Esophagus mucosa (tissue), 1 donor: ENCODE measurements at places on chromosomes 4 and X.

- ATAC-seq = no peak
Measured at GRCh38 chr4:187059021-187059420, 335.4 kb upstream of the FAT1 start.

GRCh38 chr4:183200453-183200852 lies 101.4 kb downstream of the WWC2 start:
- peak; percentile 91 for ATAC-seq

- ATAC-seq = no peak
Measured at GRCh38 chr4:53136954-53137353, 228.9 kb downstream of the SCFD2 start.

- ATAC-seq = no peak
Measured at GRCh38 chr4:53480909-53481308, 103.5 kb downstream of the FIP1L1 start.

GRCh38 chrX:132999209-132999608 lies 40.8 kb upstream of the HS6ST2 start:
- no peak for ATAC-seq

DNA sequence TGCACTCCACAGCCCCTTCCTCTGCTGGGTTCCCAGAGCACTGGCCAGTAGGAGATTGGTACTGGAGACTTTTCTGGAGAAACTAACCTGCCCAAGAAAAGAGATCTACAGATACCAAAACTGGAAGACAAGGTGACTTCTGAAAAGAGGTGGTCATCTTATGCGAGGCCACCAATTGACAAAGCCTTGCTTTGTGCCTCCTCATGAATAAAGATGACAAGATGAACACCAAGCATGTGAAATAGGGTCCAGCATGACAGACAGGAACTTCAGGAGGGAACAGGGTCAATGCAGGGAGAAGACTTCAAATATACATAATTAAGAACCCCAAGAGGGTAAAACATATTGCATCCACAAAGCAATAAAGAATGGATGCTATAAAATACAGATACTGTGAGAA lies 137.9 kb downstream of the APBB2 start:
- no peak for ATAC-seq

GRCh38 chrX:10634392-10635161 lies 14.2 kb upstream of the MID1 start:
- ATAC-seq = peak; percentile 83

DNA sequence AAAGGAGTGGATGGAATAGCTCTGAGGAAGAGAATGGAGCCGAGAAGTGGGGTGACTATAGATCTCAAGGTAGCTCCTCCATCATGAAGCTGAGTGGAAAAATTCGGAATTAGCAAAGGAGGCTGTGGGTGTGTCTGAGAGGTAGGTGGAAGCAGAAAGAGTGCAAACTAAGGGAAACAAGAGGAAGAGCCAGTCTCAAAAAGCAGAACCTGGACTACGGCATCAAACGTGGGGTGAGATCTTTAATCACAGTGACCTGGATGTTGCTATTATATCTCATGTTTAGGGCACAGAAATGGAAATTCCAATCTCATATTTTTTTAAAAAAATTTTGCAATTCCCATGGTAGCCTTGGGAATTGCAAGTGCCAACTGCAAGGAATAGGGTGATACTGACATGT lies 162.5 kb upstream of the RASGEF1B start:
- no peak for ATAC-seq

GRCh38 chr4:84099599-84099998 lies 399.5 kb downstream of the NKX6-1 start:
- ATAC-seq = no peak

DNA sequence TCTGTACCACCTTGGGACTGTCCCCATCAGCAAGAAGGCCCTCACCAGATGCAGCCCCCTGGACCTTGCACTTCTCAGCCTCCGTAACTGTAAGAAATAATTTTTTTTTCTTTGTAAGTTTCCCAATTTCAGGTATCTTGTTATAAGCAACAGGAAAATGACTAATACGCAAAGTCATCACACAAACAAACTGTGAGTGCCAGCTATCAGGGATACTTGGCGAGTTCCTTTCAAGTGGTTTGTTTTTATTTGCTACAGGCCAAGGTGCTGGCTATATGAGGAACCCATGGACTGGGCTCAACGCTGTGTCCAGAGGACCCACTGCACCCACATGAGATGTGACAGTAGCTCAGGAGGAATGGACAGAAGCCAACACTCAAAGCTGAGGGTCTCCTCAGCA lies 11.5 kb upstream of the GPM6B start:
- ATAC-seq = peak; percentile 5

GRCh38 chr4:147853706-147854105 lies 121.8 kb downstream of the ARHGAP10 start:
- no peak for ATAC-seq

DNA sequence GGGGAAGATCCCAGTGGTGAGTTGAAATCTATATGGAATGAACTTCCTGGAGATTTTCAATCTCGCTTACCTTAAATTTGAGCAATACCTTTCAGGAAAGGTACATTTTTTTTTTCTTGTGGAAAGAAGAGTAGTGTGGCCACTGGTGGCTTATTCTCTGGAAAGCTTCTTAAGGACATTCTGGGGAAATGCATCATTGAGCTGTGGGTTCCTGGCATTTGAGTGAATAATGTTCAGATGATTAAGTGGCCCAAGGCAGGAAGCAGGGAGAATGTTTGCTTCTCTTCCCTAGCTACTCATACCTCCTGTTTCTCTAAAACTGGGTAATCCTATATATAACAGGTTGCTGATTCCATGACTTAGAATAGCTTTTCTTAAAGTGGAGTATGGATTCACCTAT lies 31.8 kb downstream of the STAG2 start:
- no peak for ATAC-seq

GRCh38 chr4:38072578-38072977 lies 112.4 kb downstream of the PTTG2 start:
- ATAC-seq = no peak

DNA sequence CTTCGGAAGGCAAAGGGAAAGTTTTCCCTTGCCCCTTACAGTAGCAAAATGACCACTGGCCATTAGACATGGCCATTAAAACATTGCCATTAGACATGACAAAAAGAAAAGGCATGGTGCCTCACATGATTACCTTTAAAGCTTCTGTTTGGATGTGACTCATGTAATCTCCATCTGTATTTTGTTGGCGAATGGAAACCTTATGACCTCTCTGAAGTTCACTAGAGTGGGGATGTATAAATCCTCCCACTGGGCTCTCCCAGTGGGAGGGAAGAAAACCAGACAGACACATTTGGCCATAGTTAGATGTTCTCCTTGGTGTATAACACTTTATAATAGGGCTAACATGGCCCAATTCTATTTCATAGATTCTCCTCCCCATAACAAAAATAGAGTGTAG lies 152.6 kb downstream of the MAGEB17 start:
- no peak for ATAC-seq

GRCh38 chr4:1011666-1012033 lies 224 bp downstream of the FGFRL1 start:
- ATAC-seq = no peak

DNA sequence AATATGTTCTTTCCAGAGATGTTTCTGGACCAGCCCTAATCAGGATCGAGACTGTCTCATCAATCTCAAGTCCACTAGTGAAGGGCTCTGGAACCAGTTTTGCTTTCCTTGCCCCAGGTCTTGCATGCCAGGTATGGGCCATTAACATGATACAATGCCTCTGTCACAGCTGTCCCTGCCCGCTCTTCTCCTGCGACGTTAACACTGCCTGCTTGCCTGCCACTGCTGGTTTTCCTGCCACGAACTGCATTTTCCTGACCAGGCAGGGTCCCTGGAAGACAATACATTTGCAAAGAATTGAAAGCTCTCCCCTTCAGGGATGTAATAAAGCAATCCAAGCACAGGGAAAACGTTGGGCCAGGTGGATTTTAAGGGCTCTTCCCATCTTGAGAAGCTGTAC lies 200.3 kb downstream of the MID1 start:
- ATAC-seq = no peak

DNA sequence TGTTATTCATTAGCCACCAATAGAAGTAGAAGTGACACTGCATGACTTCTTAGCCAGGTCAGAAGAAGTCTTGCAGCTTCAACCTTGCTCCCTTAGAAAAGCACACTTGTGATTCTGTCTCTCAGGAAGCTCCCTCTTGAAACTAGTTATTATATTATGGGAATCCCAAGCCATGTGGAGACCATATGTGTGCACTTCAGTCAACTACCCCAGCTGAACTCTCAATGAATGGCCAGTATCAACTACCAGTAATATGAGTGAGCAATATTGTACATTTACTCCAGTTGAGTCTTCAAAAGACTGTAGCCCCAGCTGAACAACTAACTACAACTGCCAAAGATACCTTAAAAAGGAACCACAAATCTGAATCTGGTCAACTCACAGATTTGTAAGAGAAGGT lies 77.1 kb upstream of the GABRA3 start:
- ATAC-seq = no peak

GRCh38 chrX:65745992-65746391 lies 78.5 kb downstream of the MSN start:
- no peak for ATAC-seq

- no peak for ATAC-seq
Measured at GRCh38 chrX:21171181-21171580, 203.0 kb upstream of the CNKSR2 start.

- ATAC-seq = no peak
Measured at GRCh38 chrX:111435469-111435868, 23.5 kb upstream of the DCX start.

GRCh38 chrX:141832247-141832646 lies 5.9 kb upstream of the MAGEC3 start:
- no peak for ATAC-seq

- ATAC-seq = no peak
Measured at GRCh38 chrX:48179691-48180090, 16.9 kb downstream of the SSX5 start.

DNA sequence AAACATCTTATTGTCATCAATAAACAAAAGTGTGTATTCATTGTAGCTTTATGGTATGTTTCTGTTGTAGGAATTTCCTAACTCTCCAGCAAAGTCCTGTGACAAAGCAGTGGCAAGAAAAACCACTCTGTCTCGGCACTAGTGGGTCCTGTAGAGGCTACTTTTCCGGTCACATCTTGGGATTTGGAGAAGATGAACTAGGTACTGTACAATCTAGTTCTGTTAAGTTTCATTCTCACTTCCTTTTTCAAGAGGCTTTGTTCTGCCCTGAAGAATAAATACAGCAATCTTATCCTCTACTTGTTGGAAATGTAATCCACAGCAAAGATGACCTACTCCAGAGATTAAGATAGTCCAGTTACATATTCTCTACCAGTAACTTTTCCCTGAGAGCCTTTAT lies 69.3 kb downstream of the HHIP start:
- ATAC-seq = no peak

DNA sequence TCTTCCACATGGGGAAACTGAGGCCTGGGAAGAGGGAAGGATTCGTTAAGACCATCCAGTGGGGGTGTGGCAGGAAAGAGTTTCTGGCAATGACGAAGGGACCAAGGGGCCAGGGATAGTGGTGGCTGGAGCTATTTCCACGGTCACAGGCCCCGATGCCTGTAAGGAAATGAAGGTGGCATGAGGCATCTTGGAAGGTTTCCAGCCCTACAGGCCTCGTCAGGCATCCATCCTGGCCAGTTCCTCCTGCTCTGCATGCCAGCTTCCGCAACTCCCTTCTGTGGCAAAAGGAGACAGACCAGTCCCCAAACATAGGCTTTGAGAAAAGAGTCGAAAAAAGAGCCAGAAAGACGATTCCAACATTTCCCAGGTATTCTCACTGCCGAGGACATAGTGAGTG lies 9.2 kb upstream of the C4orf50 start:
- ATAC-seq = peak; percentile 79

DNA sequence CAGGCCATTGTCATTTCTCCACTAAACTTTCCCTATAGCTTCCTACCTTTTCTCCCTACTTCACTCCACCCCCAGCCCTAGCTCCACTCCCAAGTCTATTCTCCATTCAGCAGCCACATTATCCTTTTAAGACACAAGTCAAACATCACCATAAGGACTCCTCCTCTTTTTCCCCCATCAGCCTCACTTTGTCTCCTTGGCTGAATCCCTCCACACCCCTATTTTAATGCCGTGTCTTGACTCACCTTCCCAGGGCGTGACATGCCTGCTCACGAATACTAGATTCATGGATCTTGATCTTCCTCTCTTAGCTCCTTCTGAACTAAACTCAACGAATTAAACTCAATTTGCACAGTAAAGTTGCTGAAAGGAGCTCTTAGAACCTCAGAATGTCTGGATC lies 281.9 kb downstream of the PTTG2 start:
- ATAC-seq = peak; percentile 86

DNA sequence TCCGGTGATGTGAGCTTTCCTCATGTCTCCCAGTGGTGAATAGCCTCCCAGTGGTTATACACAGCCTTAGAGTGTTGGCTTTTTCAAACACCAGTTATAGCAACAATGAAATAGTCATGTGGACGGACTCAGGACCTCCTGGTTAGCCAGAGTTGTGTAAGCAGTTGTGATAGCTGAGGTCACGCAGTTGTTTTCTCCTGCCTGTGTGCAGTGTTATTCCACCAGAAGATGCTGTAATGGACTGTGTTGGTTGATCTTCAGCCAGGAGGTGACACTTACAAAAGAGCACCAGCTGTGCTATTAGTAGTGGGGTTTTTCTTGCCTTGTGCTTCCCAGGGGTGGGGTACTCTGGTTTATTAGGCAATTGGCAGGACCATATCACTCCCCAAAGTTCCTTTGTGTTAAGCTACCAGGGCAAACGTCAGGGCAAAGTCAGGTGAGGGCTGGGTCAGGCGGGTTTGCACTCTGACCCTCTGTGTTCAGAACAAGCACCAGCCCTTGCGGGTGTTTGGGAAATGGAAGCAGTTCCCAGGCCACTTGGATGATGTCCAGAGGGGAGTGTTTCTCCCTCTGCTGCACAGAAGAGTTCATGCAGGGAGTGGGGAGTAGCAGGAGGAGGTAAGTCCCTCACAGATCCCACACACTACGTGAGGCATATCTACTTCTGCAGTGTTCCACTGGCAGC lies 252.6 kb downstream of the TMEM47 start:
- no peak for ATAC-seq

GRCh38 chr4:182896421-182896820 lies 20.8 kb downstream of the DCTD start:
- no peak for ATAC-seq

DNA sequence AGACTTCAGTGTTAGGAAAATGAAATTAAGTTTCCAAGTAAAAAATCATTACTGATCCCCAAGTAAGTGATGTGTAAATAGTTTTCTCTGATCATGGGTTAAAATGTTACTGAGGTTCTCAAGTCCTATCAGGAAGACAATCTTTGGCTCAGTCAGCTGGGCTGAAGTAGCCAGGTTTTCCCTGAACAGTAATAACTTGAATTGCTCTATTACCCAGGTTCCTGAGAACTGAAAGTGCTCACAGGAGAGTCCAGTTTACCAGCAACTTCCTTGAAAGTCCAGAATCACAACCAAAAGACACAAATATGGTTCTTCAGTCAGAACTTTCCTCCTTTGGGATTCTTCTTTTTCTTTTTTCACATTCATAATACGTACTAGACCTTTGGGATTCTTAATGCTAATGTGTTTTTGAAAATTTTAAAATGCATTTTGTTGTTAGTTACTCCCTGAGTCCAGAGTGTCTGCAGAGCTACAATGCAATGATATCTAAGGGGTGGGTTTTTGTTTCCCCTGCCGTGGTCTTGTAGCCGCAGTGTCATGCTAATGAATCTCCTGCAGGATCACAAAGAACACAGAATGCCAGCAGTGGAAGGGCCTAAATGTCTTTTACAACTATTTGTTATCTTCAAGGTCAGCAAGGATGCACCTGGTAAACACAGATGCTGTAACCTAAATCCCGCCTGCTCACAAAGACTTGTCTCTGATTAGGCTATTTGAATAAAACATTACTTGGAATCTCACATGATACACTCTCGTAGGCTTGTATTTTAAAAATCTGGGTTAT lies 439.8 kb upstream of the NR3C2 start:
- ATAC-seq = no peak
